Thymus (tissue), 14 donors: ENCODE measurements at places on chromosomes 7 and 10.
A peak's percentile ranks its signal among the peaks of the same experiment; 100 is the strongest.

GRCh38 chr7:34544621-34545020 lies 113.4 kb upstream of the NPSR1 start:
- DNase-seq: no peak

DNA sequence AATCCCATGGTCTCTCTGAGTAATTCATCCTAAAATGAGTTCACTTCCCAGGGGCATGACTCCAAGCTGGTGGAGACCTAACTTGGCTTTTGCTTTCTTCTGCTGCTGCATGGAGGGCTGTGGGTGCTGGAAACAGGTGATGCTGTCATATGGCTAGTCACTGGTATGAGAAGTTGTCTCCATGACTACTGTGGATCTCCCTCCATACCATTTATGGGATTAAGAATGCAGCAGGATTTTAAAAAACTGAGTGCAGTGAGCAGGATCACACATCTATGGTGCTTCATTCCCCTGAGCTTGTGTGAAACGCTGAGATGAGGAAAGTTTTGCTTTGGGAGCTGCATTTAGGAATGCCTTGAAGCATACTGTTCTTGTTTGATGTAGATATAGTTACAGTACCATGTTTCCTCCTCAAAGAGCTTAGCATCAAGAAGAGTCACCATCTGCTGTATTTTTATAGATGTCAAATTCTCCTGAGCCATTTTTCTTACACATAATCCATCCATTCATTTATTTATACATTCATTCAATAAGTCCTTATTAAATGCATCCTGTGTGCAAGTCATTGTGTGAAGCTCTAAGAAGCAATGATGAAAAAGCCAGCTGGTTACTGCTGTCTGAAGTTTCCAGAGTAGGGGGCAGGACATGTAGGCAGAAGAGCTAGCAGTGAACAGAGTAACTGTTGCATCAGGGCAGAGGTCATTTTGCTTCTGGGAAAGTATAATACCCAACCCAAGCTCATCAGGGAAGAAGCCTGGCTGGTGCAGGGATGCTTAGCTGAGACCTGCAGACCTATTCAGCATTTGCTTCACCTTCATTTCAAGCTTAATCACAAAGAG lies 534.8 kb downstream of the AUTS2 start:
- DNase-seq: no peak

- DNase-seq: no peak
Measured at GRCh38 chr7:156179872-156180390, 367.7 kb upstream of the SHH start.

DNA sequence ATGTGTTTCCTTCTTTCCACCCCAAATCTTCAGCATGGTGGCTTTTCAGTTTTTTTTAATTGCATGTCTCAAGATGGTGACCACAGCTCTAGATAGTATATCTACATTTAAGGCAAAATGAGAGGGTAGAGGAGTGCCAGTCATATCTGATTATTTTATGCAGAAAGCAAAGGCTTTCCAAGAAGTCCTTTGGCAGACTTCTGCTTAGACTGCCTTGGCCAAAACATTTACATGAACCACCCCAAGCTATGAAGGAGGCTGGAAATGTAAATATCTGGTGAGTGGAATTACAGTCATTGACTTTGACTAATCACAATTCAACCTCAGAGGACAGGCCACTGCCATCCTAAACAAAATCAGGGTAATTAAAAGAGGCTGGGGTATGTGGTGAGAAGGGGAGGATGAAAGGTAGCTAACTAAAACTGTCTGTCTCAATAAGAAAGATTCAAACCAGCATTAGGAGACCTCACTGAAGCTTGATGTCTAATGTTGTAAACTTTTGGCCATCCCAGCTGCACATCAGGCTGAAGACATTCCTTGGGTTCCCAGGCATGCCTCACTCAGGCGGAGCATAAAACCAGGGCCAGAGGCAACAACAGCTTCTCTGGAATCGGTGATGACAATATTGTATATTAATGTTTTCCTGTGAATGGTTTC lies 53.4 kb downstream of the PPP1R3C start:
- no peak for DNase-seq

GRCh38 chr10:71747551-71748523 lies 25.5 kb downstream of the VSIR start:
- no peak for DNase-seq

DNA sequence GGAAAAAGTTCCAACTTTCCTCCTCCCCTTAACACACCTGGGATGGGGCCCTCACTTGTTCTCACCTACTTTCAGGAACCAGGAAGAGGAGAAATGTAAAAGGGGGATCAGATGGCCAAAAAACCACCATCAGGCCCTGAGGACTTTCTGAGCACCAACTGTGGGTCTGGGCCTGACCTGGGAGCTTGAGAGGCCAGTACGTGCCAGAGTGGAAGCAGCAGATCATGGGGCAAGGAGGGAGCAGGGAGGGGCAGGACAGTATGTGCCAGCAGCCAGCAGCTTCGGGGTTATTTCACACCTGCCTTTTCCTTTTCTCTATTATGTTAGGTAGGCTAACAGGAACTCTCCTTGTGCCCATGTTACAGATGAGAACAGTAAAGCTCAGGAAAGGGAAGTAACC lies 118.8 kb upstream of the UNC5B start:
- no peak for DNase-seq

GRCh38 chr10:29541422-29542210 lies 93.2 kb downstream of the SVIL start:
- no peak for DNase-seq

- DNase-seq: no peak
Measured at GRCh38 chr7:125412890-125413665, 483.5 kb upstream of the POT1 start.

DNA sequence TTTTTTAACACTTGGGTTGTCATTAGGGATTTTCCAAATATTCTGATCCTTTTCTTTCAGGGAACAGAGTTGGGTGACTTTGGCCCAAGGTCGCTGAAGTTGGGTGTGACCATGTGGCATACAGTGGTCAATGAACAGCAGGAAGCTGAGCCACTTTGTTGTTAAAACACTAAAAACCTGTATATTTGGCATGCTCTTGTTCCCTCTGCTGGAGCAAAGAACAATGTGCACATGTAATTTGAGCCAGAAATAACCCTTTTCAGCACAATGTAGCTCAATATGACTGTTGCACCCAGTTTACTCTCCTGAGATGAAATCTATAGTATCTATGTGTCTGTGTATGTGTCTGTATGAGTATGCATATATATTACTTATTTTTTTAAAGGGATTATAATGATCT lies 74.9 kb downstream of the ADCYAP1R1 start:
- no peak for DNase-seq

DNA sequence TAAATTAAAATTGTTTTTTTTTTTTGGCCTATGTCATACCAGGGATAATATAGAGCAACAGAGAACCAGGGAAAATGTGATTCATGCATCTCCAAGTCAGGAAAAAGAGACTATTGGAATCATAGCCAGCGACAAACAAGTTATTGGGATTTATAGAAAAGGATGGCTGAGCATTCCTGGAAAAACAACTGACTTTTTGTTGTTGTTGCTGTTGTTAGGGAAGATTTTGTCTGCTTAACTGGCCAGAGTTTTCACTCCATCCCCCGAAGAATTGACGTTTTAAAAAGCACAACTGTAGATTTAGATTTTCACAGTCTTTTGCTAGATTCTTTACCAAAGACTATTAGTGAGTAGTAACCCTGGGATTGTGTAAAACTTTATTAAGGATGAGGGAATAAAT lies 112.4 kb downstream of the TBXAS1 start:
- no peak for DNase-seq

DNA sequence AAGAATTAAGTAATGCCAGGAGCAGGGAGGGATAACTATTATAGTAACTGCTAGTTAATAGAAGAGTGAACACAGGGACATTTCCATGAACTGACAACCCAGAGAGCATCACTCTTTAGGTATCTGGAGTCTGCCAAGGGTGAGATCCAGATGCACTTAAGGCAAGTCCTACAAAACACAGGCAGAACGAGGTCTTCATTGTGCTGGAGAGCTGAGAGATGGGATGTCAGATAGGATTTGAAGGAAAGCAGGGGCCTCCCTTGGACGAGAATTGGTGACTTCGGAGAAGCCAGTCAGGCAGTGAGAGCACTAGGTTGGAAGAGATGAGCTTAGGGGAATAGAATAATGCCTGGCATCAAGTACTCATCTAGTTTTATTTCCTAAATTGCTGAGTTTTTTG lies 684.5 kb downstream of the GATA3 start:
- DNase-seq: no peak

DNA sequence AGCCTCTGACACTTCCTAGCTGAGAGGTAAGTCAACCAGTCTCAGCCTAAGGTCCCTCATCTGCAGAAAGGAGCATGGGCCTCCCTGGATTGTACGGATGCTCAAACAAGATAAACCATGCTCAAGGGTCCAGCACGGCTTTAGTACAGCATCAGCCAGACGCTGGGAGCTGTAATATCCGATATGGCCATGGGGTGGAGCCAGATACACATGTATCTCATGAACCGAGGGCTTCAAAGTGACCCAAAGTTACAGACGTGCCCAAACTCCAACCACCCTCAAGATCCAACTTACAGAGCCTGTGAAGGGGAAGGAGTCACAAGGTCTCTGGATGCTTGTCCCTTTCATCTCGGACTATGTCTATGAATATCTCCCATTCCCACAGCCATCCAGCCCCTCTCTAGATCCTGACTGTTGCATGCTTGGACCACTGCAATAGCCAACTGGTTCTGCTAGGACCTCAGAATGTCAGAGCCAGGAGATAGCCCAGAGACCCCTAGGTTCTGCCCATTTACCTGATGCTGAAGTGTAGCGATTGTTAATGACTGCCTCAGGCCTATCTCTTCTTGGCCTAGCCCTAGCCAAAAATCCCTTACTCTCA lies 142.4 kb downstream of the SH3PXD2A start:
- peak; percentile 66 for DNase-seq

DNA sequence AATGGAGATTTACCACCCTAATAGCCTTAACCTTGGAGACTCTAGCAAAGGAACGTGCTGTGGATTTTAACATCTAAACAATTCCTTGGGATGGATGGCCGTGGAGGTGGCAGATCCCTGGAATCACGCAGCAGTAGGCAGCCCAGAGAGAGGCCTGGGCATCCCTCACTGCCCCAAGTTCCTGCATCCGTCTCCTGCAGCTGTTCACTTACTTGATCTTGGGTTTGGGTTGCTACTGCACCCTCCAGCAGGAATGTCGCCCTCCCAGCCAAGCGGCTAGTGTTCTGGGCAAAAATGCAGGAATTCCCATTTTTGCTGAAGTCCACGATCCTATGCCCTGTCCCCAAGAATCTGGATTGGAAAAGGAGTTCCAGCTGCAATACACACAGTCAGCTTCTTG lies 166.7 kb upstream of the SH2B2 start:
- no peak for DNase-seq

- no peak for DNase-seq
Measured at GRCh38 chr10:115861455-115861854, 411.6 kb downstream of the GFRA1 start.

DNA sequence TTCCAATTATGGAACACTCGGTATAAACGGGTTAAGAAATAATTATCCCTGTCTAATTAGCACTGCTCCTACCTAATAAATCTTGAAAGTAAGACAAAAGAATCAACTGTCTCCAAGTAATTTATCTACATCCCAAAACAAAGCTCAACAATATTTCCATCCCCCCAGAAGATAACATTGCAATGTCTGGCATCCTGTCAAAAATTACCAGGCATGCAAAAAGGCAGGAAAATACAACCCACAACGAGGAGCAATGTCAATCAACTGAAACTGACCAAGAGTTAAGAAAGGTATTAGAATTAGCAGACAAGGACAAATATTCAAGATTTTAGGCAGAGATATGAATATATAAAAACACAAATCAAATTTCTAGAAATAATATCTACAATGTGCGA lies 84.5 kb upstream of the SVIL start:
- DNase-seq: no peak

DNA sequence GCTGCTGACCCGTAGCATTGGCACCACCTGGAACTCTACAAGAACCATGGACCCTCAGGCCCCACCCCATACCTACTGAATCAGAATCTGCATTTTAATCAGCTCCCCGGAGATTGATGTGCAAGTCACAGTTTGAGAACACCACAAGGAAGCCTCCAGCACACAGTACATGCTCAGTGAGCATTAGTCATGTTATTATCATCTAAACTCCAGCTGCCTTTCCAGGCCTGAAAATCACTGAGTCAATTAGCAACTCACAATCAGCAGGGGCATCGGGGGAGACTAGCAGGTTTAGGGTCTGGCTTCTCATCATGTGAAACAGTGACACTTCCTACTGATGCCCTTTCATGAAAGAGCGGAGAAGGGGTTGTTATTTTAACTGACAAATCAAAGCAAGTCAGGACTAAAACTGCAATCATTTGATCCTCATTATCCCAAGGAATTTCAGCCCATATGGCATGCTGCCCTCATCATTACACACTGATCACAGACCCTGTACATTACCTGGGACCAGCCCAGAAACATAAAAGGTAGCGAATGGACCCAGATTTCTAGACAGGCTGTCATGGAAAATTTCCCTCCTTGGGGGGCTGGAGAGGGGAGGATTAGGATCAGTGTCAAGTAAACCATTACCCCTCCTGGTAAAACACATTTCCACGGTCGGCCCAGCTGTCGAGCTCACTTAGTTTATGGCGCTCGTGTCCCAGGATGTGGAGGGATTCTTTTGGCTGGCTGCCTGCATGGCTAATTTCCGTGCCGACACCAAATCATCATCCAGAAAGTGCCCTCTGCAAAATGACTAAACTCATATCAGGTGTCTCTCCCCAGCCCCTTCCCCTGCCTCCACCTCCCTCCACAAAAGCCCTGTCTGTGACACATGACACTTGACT lies 122.8 kb downstream of the PRLHR start:
- DNase-seq: no peak

GRCh38 chr7:42272793-42273665 lies 36.0 kb upstream of the GLI3 start:
- no peak for DNase-seq

- DNase-seq: no peak
Measured at GRCh38 chr7:30206491-30206890, 71.7 kb downstream of the MTURN start.

DNA sequence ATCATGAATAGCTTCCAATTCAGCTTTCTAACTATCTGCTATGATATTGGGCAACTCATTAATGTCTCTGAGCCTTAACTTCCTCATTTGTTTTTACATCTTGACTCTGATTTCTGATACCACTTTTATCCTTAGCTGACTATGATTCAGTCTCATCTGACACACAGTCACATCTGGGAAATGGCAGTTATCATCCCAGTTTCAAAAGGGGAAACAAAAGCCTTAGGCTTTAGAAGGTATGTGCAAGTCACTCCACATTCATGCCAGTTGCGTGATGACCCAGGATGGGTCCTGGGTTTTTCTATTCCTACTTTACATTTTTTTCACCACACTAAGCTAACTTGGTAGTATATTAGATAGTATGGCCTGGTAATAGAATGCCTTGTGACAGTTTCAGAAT lies 12.7 kb downstream of the SCIN start:
- no peak for DNase-seq

- DNase-seq: no peak
Measured at GRCh38 chr10:5043716-5044115, 40.1 kb upstream of the AKR1C2 start.

DNA sequence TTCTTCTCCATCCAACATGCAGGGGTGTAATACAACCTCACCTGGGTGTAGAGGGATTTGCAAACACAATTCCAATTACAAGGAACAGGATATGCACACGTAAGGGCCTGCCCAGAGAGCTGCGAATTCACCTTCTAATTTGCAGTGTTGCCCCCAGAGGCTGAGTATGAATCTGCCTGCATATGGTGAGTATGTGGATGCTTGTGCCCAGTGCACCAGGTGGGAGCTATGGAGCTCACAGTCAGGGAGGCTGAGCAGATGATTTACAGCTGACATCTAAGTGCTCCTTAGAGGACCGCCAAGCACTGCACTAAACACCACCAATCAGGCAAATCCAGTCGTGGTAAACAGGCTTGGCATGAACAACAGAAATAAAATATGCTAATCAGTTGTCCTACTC lies 132.0 kb downstream of the RELN start:
- DNase-seq: no peak
